ENCODE measurements at places on chromosomes 11 and 22.

GRCh38 chr11:112874980-112875379, 86.2 kb upstream of the NCAM1 start:
- no peak for DNase-seq

DNA sequence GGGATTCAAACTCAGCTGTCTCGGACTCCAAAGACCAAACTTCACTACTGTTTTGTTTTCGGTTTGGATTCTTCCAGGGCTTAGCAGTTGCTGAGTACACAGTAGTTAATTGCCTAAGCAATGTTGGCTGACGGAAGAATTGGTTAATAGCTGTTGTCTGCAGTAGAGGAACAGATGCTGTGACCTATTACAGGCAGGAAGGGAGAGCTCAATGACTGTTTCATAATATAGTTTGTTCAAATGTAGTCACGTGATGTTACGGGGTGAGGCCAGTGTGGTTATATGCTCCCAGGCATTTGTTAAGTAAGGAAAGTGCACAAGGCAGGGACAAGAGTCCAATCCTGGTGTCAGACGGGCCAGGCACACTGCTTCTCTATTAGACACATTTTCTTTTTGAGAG, 222.6 kb upstream of the CCDC90B start:
- DNase-seq: no peak

- DNase-seq: no peak
These were observed 2.0 kb upstream of the EHD1 start for GRCh38 chr11:64880240-64881001.

GRCh38 chr11:15824060-15824459, 532.3 kb downstream of the SOX6 start:
- DNase-seq: no peak

GRCh38 chr11:8286886-8287285, 23.2 kb upstream of the LMO1 start:
- no peak for DNase-seq

GRCh38 chr11:79219186-79220045, 221.4 kb downstream of the TENM4 start:
- DNase-seq: no peak

DNA sequence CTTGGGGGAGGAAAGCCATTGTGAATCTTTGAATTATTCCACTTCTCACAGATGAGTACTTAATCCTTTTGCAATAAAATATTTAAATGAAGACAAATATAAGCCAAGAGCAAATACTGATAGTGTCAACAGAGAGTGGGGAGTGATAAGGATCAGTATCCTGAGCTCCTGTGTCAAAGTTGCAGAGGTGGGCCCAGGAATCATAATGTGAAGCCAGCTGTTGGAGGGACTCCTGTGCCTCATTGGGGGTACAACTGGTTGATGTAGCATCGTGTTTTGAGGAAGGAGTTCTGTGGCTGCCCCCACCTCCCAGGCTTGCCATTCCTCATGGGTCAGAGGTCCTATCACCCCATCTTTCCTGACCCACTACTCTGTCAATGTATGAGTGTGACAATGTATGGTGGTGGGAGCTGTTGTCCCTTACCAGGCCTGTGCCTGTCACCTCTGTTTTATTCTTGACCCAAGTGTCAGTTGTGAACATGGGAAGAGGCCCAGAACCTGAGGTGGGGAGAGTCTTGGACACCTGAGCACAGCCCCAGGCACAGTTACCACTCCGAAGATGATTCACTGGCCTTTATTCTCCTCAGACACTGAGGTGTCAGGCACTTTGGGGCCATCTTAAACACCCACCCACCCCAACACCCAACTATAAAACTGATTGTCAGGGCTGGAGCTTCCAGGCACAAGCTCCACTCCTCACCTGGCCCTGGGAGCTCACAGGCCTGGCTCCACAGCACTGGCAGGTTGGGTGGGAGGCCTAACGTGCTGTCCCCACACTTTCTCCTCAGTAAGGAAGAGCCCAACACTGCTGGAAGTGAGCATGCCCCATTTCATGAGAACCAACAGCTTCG, 38.4 kb downstream of the KCNQ1OT1 start:
- no peak for DNase-seq

DNA sequence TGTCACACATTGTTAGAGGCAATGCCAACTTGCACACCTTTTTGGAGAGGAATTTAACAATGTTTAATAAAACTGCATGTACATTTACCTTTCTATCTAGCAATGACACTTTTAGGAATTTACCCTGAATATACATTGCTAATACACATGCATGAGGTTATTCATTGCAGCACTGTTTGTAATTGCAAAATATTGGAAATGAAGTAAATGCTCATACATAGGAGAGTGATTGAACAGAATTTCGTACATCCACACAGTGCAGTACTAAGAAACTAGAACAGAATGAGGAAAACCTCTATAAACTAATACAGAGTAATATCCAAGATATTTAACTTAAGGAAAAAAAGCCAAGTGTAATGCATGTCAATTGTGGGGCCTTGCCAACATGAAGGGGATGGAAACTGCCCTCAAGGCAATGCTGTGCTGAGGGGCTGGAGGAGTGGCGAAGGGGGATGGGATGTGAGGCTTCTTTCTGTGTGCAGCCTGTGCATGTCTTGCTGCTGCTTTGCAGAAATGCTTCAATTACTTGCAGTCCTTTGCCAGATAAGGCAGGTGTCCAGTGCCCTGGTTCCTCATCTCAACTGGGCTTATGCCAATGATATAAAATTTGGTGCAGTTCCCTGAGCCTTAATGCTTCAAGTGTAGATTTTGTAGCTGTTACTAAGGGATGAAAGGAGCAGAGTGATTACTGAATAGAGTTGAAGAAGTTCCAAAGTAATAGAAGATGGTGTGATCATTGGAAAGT, 96.1 kb downstream of the GRIA4 start:
- no peak for DNase-seq

DNA sequence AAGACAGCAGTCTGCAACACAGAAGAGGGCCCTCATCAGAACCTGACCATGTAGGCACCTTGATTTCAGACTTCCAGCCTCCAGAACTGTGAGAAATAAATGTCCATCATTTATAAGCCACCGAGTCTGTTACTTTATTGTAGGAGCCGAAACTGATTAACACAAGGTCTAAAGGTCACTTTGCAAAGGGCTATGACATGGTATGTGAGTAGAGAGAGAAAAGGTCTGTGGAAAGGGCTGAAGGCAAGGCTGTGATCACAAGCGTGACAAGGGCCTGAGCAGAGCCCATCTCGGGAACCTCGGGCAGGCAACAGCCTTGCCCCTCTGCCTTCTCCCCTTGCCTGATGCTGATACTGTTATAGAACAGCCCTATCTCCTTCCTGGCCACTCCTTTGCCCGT, 73.4 kb upstream of the TEAD1 start:
- DNase-seq: no peak

DNA sequence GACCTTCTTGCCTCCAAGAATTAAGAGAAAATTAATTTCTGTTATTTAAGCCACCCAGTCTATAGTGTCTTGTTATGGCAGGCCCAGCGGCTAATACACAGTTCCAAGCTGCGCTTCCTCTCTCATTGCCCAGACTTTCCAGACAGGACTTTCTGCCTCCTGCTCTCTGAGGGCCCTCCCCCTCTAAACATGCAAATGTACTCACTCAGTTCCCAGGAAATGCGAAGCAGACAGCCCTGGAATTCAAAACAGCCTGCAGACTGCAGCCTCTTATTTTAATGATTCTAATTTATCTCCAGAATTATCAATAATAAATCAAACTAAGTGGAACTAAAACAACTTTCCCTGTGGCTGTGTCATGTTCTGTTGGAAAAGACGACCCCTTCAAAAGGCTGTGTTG, 115.5 kb upstream of the ISX start:
- DNase-seq: no peak

DNA sequence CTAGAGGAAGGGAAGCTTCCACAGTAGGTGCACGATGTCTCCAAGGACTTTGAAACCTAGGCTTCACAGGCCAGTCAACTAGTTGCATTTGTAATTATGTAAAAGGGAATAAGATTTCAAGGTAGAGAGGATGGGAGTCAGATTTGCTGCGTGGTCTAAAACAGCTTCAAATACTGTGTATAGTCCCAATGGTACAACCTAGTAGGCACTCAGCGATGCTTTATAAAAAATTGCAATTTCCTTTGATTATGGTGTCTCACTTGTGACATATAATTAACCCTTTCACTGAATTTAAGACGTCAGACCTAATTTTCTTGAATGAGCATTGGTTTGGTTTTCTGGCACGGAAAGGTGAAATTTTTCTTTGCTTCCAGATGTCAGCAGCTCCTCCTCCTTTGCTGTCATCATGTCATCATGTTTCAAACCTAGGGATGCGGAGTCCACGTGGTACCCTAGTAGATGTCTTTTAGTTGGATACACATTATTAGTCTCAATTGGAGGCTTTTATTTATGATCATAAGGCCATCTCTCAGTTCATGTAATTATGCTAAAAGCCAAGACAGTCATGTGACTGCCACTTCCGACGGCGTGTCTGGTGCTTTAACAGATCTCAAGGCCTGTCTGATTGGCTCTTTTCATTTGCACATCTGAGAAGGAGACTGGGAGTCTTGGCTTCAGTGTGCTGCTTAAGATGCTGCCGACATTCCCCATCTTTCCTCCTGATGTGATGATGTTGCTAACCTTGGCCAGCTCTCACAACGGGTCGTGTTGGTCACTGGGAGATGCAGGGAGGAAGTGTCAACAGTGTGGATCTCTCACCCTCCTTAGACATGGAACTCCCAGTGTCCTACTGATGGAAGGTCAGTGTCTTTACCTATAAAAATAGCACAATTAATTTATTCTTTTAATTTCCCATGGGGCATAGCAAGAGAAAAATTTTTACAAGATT, 134.0 kb downstream of the HIPK3 start:
- DNase-seq: no peak

DNA sequence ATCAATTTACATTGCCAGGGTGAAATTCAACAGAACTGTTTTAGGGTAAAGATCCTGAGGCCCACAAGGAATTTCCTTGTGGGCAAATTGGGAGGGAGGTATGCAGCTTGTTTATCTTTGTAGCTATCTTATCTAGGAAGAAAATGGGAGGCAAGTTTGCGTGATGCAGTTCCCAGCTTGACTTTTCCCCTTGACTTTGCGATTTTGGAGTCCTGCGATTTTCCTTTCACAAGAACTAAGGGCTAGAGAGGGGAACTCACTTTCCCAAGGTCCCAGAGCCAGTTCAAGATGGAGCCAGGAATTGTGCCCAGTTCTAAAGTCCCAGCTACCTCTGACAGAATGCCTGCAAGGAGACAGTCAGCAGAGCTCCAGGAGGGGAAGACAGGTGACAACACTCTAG, 30.7 kb downstream of the RIBC2 start:
- DNase-seq: no peak

- DNase-seq: no peak
These were observed 39.8 kb downstream of the SYN3 start for GRCh38 chr22:33018232-33018864.

DNA sequence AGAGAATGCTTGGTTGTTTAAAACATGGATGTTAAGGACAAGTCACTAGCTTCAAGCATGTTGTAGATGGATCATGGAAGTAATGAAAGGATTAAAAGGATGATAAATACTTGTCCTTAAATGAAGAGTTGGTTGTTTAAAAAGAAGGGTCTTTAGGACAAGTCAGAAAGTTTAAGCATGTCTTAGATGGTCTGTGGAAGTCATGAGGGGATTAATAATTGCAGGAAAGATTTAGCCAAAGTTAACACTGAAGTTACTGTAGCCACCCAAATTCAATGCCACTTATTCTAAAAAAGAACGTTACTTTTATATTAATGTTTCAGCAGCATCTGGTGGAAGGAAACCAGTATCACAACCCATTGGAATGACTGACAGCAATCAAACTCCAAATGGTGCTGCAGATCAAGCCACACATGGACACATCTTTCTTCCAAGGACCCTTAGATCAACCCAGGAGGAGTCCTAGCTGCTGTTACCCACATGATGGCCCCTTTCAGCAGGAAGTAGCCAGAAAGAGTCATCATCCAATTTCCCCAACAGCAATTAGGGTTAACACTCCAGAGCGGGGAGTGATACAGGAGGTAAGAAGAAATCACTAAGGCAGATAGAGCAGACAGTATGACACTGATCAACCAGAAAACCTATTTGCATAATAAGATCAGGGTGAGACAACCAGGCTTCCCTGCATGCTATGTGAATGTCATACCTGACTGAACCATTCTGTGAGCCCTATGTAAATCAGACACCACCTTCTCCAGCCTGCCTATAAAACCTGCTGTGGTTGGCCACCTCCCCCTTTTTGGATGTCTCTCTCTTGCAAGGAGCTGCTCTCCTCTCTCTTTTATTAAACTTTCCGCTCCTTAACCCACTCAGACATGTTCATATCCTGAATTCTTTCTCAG, 88.4 kb upstream of the GNAZ start:
- DNase-seq: no peak

DNA sequence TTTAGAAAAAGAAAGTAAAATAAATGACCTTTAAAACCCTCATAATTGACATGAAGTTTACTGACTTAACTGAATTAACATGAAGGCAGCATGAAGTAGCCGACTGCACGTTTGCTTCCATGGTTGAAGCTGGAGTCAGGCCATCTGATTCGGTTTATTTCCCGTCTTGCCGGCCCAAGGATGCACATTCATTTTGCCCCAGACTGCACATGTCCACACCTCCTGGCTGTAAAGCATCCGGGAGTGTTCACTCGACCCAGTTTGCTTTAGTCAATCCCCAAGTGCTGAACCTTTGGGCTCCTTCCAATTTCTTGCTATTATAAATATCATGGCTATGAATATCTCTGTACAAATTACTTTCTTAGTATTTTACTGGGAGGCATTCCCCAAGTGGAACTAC, 17.7 kb upstream of the TUB start:
- DNase-seq: no peak

- DNase-seq: no peak
These were observed 12.7 kb downstream of the RBFOX2 start for GRCh38 chr22:36015811-36016529.

- no peak for DNase-seq
These were observed 1.1 kb downstream of the CREB3L1 start for GRCh38 chr11:46278387-46279125.

- DNase-seq: no peak
These were observed 63.0 kb downstream of the P4HA3 start for GRCh38 chr11:74248469-74248868.

DNA sequence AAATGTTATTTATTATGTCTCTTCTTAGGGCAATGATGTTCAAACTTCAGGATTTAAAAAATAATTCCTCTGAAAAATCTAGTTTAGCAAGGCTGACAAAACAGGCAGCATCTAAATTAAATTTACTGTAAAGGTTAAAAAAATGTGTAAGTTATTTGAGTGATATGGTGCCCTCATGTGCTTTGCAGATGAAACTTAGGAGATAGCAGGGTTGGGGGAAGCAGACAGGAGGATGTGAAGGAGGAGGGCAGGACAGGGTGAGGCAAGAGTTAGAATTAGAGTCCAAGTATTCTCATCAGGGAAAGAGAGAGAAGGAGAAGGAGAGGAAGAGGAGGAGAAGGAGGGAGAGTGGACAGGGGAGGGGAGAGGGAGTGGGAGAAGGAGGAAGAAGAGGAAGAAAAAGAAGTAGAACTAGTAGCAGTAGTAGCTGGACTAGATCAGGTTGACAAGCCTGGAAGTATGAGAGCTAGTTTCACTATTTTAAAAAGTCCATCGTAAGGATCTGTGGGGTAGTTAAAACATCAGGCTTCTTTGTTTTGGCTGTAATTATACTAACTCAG, 141.2 kb upstream of the SESN3 start:
- no peak for DNase-seq
